ENCODE measurements at places on chromosomes 2 and 18.

DNA sequence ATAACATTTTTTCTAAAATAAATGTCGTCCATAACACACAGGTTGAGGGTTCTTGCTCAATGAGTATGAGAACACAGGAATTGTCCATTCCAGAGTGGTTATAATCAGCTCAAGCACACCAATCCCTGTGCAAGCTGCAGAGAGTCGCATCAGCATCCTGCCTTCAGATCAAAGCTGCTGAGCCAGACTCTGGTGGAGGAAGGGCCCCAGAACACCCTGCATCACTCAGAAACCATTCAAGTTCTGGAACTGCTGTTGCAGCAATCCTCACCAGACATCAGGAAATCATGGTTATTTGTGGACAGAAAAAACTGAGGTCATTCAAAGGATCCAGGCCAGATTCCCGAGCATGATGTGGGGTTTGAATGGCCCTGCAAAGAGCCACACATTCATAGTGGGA is 44.5 kb downstream of the DNER start:
- no peak for DNase-seq

DNA sequence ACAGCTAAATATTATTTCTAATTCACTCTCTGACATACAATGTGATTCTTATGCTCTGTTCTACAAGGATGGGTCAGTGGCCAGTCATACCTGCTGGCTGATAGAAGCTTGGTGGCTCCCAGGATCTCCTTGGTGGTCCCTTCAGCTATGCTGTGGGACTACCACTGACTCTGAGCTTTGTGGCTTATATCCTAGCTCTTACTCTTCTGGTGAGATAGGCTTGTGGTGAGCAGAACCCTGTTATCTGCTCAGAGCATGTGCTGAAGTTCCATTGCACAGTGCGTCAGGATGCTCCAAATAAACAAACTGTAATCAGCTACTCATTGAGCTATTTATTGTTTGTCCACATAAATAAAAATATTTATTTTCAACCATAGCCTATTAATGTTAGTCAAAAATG is 51.7 kb downstream of the MFSD6 start:
- no peak for DNase-seq

GRCh38 chr18:28175150-28175929 is 1.6 kb downstream of the CDH2 start:
- peak; percentile 56 for DNase-seq

- DNase-seq, result no peak
Observed at GRCh38 chr2:120667981-120668380, 67.7 kb upstream of the GLI2 start.

GRCh38 chr2:48198371-48198770 is 292.1 kb upstream of the FBXO11 start:
- no peak for DNase-seq

Data from AG10803 (cell line).